ENCODE measurements at places on chromosomes 2 and 18. TPM values are rescaled to one million over a fixed set of nuclear protein-coding genes. Genes with fewer than 3 reads are reported as not detected.

Gene TFPI
- 98.0 TPM for polyA plus RNA-seq

Gene SERPINB13
- not detected for polyA plus RNA-seq

Gene GNAL
- polyA plus RNA-seq, result 15.4 TPM

Gene RABL2A
- polyA plus RNA-seq, result 22.1 TPM

Gene CYP1B1
- polyA plus RNA-seq, result 24.5 TPM

Gene IL37
- not detected for polyA plus RNA-seq

Gene CD226
- polyA plus RNA-seq, result 1.5 TPM

Gene MC2R
- 0.05 TPM for polyA plus RNA-seq

Gene PLCL1
- polyA plus RNA-seq, result 10.5 TPM

Gene GPBAR1
- 2.8 TPM for polyA plus RNA-seq

Gene NT5C1B
- polyA plus RNA-seq, result not detected

Gene PLGLB2
- polyA plus RNA-seq, result not detected

Gene RNF25
- 26.5 TPM for polyA plus RNA-seq

Gene MGAT4A
- polyA plus RNA-seq, result 3.9 TPM

Gene CNRIP1
- 95.5 TPM for polyA plus RNA-seq

Gene SERPINB11
- not detected for polyA plus RNA-seq

Gene TCF23
- polyA plus RNA-seq, result 31.7 TPM

Gene NGEF
- polyA plus RNA-seq, result 0.62 TPM

Gene TNFRSF11A
- 0.70 TPM for polyA plus RNA-seq

Gene SH3BP4
- 20.3 TPM for polyA plus RNA-seq

Gene KIF5C
- polyA plus RNA-seq, result 3.3 TPM

Gene HOXD1
- polyA plus RNA-seq, result 0.76 TPM

Gene ARHGEF33
- 2.2 TPM for polyA plus RNA-seq

Gene RAB17
- 0.86 TPM for polyA plus RNA-seq

Gene NAT8
- polyA plus RNA-seq, result 0.64 TPM

Gene TPO
- 0.30 TPM for polyA plus RNA-seq

Gene VIL1
- 0.05 TPM for polyA plus RNA-seq

Gene PCARE
- polyA plus RNA-seq, result 0.30 TPM

Gene CROCC2
- not detected for polyA plus RNA-seq

Gene RGPD4
- not detected for polyA plus RNA-seq

Gene AQP4
- polyA plus RNA-seq, result 0.65 TPM

Gene DSC2
- polyA plus RNA-seq, result 0.77 TPM

Gene UGT1A7
- polyA plus RNA-seq, result not detected

Gene TTN
- polyA plus RNA-seq, result 0.17 TPM

Gene TEKT4
- polyA plus RNA-seq, result not detected

All from ovary (tissue), 10 donors.